NCI-H1417 treated with DMSO at 0.1 percent for 48 hours (cell line): ENCODE measurements at places on chromosomes 5 and 9.

GRCh38 chr5:79872291-79872690 lies 118.8 kb downstream of the MTX3 start:
- DNase-seq, result no peak

DNA sequence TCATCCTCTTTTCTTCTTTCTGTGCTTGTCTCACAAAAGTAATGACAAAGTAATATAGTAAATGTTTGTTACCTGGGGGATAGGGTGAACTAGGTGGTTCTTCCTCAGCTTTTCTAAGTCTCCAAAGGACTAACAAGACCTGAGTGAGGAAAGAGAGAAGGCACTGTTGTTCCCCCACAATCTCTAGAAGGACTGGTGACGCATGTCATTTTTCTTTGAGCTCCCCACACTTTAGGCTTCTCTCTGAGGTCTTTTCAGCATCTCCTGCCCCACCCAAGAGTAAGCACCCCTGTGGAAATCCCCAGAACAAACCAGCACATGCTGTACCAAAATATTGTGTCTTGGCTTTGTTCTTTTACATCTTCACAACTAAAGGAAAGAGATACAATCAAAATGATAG lies 2.4 kb upstream of the IL7R start:
- no peak for DNase-seq

DNA sequence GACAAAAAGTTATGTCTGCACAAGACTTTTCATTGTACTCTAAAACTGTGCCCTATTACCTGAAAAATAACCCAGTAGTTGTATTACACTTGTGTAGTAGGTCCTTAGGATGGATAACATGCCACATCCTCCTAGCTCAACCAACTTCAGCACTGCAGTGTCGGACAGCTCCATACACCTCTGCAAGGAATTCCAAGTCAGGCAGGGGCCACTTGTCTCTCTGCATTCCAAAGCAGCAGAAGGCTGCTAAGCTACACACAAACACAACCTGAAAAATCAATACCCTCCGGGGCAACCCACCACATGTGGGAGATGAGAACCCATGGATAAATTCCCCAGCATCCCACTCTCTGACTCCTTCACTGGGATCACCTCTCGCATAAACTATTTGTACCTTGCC lies 50.2 kb downstream of the MED10 start:
- no peak for DNase-seq

- no peak for DNase-seq
These were observed 306.1 kb downstream of the EFNA5 start for GRCh38 chr5:107364443-107365319.

GRCh38 chr5:135392256-135392655 lies 6.8 kb downstream of the MACROH2A1 start:
- DNase-seq, result no peak

DNA sequence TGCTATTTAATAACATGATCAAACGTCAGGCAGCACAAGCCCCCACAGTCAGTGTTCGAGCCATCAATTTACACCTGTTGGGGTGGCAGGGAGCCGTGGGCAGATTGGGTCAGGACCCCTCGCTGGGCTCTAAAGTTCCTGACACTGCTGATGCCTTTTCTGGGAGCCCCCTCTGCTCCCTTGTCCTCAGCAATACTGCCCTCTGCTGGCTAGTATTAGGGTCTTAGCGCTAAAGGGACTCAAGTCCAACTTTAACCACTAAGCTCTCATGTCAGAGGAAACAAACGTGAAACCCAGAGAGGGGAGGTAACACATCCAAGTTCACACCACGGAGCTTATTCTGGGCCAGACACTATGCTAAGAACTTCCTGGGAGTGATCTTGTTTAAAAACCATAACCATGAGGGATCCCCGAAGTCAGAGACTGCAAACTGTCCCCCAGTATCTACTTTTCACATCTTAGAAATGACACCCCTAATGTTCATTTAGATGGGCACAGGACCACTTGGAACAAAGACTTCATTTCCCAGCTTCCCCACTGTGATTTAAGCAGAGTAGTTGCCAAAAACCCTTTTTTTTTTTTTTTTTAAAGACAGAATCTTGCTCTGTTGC lies 20.4 kb downstream of the ANKS6 start:
- DNase-seq, result no peak

DNA sequence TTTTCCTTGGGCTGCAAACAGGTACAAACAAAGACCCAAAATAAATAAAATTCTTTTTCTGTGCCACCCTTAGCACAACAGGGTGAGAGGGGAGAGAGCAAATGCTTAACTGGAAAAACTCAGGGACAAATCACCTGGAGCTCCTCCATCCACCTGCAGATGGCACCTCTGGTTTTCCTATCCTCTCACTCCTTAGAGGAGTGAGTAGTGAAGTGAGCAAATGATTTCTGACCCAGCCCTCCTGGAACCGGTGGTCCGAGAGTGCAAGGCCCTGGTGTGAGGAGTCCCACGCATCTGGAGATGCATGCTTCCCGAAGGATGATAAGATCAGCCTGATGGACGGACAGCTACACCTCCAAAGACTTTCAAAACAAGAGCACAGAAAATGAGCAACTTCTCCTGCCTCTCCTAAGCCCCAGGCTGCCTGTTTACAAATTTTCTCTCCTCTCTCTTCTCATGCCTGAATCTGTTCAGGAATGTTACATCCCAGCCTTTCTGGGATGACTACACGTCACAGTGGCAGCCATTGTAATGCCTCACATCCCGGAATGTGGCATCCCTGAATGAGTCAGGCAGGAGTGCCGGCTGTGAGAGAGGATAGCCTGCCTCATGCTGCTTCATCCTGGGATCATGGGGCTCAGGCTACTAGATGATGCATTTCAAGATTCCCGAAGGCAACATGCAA lies 86.4 kb downstream of the ADRB2 start:
- no peak for DNase-seq

GRCh38 chr5:10364186-10364689 lies 10.7 kb downstream of the MARCHF6 start:
- no peak for DNase-seq

DNA sequence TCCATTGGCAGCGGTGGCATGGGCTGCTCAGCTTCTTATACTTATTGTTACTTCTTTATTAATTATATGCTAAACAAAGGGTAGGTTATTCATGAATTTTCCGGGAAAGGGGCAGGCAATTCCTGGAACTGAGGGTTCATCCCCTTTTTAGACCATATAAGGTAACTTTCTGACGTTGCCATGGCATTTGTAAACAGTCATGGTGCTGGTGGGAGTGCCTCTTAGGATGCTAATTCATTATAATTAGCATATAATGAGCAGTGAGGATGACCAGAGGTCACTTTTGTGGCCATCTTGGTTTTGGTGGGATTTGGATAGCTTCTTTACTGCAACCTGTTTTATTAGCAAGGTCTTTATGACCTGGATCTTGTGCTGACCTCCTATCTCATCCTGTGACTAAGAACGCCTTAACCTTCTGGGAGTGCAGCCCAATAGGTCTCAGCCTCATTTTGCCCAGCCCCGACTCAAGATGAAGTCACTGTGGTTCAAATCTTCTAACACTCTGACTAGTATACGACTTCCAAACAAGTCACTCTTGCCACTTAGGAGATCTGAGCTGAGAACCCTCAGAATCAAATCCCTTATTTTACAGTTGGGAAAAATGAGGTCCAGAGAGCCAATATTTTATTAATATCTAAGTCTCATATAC lies 237.5 kb downstream of the TRIM32 start:
- DNase-seq, result no peak

- no peak for DNase-seq
These were observed 164.0 kb upstream of the ZNF608 start for GRCh38 chr5:124910354-124911016.

GRCh38 chr5:140296289-140296688 lies 6.6 kb downstream of the PFDN1 start:
- no peak for DNase-seq

DNA sequence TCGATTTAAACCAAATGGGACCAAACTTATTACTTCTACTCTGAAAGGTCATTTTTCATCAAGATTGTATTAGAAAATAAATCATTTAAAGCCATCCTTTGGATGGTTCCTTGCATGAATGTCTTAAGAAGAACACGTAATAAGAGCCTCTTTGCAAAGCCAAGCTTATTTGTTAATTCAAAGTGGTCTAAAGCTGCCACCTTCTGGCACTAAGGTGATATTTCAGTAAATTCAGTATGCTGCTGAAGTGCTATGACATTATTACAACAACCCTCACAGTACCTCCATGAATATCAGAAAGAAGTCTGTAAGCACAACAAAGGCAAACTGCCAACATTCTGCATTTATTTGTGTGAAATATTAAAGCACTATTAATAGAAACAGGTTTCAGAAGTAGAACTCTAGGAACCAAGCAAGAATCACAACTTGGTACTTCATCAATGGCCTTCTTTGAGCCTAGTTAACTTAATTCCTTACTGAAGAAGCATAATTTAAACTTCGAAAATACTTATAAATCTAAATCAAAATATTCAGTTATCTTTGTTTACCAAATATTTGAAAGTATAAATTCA lies 53.1 kb upstream of the TYRP1 start:
- no peak for DNase-seq

- no peak for DNase-seq
These were observed 50.8 kb downstream of the WDR36 start for GRCh38 chr5:111142932-111143331.

DNA sequence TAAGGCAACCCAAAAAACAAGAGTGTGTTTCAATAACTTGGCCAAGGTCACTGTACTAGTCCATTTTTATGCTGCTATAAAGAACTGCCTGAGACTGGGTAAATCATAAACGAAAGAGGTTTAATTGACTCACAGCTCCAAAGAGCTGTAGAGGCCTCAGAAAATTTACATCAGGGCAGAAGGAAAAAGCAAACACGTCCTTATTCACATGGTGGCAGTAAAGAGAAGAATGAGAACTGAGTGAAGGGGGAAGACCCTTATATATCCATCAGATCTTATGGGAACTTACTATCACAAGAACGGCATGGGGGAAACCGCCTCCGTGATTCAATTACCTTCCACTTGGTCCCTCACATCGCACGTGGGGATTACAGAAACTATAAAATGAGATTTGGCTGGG lies 64.3 kb upstream of the CAMK4 start:
- no peak for DNase-seq

GRCh38 chr5:145922059-145922458 lies 14.3 kb upstream of the SH3RF2 start:
- DNase-seq, result no peak
